ENCODE measurements at places on chromosomes 5 and 9.

DNA sequence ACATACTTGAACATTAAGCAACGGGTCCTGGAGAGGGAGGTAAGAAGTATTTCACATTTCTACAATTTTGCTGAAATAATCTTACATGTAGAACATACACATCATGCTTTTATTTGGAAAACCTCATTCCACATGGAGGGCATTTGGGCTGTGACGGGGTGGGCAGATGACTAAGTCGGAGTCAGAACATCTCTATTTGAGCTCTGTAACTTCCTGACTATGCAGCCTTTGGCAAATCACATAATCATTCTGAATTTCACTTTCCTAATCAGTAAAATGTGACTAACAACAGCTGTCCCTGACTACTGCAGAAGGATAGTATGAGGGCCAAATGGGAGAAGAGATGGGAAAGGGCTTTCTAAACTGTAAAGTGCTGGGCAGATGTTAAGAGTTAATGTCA is 17.1 kb upstream of the IL6ST start:
- DNase-seq = peak; percentile 96

DNA sequence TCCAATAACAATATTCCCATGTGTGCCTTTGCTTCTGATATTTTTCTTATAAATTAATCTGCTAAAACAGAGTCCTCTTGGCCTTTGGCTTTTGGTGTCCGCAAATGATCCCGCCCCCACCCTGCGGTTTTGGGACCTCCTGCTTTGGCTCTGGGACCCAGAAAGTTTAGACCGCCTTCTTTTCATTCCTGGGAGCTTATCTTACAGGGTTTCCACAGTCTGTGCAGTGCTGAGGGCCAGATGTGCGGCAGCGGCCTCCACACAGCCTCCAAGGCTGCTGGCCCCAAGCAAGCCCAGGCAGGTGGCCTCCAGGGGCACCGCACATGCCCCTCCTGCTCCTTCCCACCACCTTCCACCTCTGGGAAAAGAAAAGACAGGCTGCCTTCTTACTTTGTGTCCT is 191.5 kb downstream of the ERCC6L2 start:
- no peak for DNase-seq

- no peak for DNase-seq
These were observed 215.8 kb downstream of the CEMIP2 start for GRCh38 chr9:71552480-71552879.

DNA sequence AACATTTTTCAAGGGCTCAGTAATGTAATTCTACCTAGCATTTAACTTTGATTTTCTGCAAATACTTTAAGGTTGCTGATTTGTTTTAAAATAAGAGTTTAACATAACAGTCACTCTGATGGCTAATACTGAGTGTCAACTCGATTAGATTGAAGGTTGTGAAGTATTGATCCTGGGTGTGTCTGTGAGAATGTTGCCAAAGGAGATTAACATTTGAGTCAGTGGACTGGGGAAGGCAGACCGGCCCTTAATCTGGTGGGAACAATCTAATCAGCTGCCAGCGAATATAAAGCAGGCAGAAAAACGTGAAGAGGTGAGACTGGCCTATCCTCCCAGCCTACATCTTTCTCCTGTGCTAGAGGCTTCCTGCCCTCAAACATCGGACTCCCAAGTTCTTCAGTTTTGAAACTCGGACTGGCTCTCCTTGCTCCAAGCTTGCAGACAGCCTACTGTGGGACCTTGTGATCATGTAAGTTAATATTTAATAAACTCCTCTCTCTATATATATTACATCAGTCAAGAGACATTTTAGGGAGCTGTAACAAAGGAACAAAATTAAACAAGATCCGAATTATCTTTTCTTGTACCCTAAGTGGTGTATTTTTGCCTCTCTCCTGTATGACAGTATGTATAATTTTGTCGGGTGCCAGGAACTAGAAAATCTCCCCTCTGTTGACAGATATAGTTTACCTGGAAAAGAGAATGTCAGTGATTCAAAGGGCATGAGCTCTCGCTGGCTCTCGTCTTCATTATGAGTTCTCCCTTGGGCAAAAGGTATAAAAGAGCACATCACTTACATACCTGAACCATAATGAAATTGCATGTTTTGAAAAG is 576.1 kb downstream of the LRRC70 start:
- no peak for DNase-seq

- no peak for DNase-seq
These were observed 978 bp upstream of the ADCY2 start for GRCh38 chr5:7394889-7395431.

GRCh38 chr5:78633700-78634099 is 14.9 kb downstream of the LHFPL2 start:
- DNase-seq = peak; percentile 48

DNA sequence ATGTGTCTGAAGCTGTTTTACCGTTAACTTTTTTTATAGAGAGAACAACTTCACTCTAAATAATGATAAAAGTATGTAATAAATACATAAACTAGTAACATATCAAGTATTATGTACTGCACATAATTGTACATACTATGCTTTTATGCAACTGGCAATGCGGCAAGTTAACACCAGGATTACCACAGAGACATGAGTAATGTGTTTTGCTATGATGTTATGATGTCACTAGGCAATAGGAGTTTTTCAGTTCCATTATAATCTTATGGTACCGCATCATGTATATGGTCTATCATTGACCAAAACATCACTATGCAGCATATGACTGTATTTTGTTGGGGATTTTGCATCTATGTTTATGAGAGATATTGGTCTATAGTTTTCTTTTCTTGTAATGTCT is 326.4 kb upstream of the TARS1 start:
- DNase-seq = peak; percentile 21

DNA sequence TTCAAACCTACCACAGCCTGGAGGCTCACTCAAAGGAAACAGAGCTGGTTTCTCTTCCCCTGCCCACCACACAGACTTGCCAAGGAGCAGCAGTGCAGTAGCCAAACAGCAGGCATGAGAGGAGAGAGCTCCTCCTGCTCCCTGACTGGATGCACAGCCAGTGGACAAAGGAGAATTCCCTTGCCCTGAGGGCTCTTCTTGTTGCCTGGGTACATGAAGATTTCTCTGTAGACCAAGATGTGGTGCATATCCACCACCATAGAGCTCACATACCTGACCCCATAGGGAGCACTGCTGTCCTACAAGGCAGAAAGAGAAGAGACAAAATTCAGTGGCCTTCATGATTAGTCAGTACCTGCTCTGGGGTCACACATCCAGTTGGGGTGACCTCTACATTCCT is 56.3 kb upstream of the SPATA31E1 start:
- no peak for DNase-seq

DNA sequence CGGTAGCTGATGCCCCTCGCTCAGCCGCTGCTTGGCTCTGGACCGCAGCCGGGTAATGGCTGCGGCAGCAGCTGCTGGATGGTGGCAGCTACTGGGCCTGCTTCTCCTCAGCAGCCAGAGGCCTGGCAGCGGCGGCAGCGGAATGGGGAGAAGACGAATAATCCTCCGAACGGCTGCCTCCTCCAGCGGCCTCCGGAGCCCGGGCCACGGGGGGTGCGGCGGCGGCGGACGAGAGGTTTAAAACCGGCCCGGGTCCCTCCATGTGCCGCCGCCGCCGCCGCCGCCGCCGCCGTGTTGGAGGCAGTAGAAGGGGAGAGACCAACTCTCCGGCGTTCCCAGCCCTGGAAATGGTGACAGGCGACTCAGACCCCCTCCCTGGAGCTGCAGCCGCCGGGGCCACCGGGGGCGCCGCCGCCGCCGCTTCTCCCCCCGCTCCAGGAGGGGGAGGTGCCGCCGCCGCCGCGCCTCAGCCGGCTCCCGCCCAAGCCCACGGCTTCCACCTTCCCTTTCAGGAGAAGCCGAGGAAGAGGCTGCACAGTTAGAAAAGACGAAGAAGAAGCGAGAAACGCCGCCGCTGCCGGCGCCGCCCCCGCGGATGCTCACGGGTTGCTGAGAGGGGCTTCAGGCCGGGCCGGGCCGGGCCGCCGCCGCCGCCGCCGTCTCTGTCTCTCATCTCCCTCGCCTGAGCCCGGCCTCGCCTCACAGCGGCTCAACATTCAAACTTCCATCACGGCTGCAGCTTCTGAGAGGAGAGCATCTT is 118.4 kb upstream of the PRSS3 start:
- DNase-seq = no peak

- no peak for DNase-seq
These were observed 125.5 kb downstream of the DCP2 start for GRCh38 chr5:113102121-113102531.

DNA sequence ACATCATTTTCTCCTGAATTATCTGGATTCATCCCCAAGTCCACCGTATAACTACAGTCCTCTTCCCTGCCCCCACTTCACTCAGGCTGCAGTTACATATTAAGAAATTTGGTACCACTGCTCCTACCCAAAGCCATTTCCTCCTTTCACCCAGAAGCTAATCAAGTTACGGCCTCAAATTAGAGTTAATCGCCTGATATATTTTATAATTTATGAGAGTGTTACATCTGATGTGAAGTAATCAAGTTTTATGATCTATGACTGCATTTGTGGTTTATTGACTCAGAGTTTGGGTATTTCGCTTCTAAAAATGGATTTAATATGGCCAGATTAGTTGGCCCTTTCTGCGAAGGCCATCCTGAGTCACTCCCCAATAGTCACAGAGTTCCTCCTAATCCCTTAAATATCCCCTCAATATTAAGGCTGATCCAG is 223.6 kb upstream of the KIF2A start:
- DNase-seq = peak; percentile 92

- DNase-seq = peak; percentile 88
These were observed at the start of gene WHRN for GRCh38 chr9:114505187-114506081. WHRN (minus strand) TSS chr9:114505473; CDS start chr9:114504801, 672 bp downstream.

DNA sequence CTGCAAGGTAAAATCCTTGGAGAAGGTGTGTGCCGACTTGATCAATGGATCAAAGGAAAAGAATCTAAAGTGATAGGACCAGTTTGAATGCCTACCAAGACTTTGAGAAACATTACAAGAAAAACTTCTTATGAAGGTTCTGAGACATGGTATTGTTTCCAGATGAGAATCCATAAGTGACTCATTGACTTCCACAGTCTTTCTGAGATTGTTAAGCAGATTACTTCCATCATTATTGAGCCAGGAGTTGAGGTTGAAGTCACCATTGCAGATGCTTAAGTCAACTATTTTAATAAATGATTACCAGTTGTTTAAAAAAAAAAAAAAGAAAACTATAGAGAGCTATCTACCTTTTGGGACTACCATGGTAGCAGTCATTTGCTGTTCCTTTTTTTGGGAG is 7.0 kb downstream of the LNPEP start:
- no peak for DNase-seq

DNA sequence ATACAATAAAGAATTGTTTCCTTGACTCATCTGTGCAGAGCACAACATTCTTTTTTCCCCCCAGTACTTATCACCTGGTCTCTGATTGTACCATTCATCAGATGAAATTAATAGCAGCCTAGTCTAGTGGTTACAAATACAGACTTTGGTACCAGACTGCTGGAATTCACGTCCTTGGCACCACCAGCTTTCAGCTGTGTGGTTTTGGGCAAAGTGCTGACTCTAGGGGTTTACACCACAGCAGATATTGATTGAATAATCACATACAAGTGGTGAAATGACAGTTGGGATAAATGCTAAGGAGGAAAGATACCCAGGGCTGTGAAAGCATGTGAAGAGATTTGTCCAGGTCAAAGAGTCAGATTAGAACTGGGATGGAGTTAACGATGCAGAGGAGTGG is 79.3 kb upstream of the ATP10B start:
- DNase-seq = no peak

- DNase-seq = peak; percentile 70
These were observed 4.7 kb downstream of the DNAI1 start for GRCh38 chr9:34463098-34463900.

GRCh38 chr5:95821110-95822021 is 1.2 kb downstream of the GLRX start:
- no peak for DNase-seq

DNA sequence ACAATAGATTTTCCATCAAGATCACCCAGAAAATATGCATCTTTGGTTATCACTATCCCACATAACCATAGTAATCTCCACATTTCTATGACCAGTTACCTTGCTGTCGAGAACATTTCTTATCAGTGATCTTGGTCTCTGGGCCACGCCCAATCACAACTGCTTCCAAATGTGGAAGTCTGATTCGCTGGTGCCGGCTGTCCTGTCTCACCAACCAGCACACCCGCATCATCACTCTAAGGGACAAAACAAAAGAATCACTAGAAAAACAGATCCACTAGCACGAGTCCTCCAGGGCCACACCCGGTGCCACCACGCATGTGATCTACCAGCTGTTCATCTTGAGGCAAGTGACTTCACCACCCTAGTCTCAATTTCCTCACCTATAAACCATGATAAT is 11.8 kb downstream of the APTX start:
- no peak for DNase-seq
